ENCODE measurements at places on chromosomes 1 and 21.

- DNase-seq, result peak; percentile 21
These were observed 771 bp downstream of the EIF4G3 start for GRCh38 chr1:21175670-21176581.

- DNase-seq, result peak; percentile 71
These were observed 26.6 kb upstream of the DNM3 start for GRCh38 chr1:171814692-171815091.

GRCh38 chr1:69295265-69295664 lies 272.5 kb upstream of the LRRC7 start:
- no peak for DNase-seq

DNA sequence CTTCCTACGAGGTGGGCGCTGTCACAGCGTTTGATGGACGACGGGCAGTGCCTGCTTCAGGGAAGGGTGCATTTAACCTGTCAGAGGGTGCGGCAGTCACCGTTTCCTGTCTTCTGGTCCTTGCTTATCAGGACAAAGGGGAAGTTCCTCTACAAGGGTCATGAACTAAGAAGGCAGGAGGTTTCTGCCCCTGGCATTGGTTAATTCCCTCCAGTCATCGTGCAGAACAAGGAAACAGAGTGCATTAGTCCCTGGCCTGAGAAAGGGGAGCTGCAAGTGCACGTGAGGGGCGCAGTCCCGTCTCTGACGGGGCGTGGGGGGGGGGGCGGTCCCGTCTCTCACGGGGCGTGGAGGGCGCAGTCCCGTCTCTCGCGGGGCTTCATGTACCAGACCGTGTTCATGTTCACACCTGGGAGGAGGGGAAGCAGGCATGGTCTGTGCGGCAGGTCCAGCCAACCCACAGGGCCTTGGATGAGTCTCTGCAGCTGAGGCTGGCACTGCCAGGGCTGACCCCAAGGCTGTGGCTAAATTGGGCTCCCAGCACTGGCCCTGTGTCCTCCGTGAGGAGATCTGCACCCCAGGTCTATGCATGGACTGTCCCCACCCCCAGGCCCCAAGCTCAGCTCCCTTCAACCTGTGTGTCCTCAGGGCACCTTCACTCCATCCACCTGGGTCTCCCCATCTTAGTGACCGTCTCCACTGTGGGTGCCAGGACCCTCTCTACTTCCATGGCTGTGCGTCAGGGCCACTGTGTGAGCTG lies 89.2 kb upstream of the COL6A1 start:
- no peak for DNase-seq

DNA sequence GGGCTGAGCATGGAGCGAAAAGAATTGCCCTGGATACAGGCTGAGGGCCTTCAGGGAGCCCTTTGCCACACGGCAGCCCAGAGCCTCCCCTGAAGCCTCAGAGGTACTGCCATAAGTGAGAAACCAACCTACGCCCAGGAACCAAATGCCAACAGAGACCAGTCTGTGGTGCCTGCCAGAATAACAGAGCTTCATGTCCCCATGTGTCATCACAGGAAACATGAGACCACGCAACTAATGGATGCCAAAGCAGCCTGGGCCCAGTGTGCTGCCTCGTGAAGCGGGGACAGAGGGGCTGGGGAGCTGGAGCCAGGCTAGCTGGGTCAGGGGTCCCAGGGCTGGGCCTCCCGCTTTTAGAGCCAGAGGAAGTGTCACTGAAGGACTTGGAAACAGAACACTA lies 18.7 kb upstream of the STUM start:
- DNase-seq, result no peak

DNA sequence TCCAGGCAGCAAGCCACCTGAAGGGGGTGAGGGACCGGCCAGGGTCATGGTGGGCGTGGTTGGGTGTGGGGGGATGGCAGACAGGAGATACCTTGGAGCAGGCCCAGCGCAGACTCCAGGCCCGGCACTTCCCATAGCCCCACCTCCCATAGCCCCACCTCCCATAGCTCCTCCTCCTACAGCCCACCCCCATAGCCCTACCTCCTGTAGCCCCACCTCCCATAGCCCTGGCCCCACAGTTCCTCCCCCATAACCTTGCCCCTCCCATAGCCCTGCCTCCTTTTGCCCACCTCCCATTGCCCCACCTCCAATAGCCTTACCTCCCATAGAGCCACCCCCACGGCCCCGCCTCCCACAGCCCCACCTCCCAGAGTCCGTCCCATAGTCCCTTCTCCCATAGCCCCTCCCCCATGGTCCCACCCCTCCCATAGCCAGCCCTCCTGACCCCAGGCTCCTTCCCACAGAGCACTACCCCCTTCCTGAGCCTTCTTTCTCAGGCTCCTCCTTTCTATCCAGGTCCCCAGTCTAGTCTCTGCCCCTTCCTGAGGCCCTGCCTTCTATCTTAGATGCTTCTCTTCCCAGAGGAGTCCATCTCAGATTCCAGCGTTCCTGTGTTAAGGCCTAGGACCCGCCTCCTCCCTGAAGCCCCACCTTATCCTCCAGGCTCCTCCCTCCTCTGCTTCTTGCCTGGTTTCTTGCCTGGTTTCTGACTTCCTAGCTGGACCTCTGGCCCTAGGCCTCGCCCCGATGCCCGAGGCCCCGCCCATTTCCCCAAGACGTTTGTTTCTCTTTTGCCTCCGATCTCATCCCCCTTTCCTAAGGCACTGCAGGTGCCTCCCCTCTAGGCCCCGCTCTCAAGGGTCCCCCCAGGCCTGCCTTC lies 46.8 kb downstream of the PTPRU start:
- DNase-seq, result peak; percentile 82

DNA sequence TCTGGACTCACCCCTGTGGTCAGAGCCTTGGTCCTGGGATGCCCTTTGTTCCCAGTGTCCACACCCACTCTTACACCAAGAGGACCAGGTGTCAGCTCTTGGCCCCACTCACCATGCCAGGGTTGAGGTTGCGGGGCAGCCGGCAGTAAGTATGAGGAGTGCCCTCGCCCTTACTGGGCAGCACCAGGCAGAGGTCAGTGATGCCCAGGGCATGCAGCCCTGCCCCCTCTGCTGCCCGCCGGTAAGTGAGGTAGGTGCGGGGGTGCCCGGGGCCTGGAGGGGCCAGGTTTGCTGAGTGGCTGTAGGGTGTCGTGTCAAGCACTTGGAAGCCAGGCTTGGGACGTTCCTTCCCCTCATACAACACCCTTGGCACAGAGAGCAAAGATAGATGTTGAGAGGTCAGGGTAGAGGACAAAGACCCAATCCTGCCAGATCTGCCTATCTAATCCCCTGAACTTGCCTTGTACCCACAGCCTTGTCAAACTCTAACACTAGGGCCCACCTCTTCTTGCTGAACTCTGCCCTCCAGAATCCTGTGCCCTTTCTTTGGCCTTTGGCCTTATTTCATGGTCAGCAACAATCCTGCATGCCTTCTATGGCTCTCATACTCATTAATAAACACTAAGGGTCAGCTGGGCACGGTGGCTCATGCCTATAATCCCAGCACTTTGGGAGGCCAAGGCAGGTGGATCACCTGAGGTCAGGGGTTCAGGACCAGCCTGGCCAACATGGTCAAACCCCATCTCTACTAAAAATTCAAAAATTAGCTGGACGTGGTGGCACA lies 3.6 kb downstream of the DENND4B start:
- DNase-seq, result no peak

GRCh38 chr1:178578541-178578940 lies 65.6 kb downstream of the TEX35 start:
- no peak for DNase-seq

DNA sequence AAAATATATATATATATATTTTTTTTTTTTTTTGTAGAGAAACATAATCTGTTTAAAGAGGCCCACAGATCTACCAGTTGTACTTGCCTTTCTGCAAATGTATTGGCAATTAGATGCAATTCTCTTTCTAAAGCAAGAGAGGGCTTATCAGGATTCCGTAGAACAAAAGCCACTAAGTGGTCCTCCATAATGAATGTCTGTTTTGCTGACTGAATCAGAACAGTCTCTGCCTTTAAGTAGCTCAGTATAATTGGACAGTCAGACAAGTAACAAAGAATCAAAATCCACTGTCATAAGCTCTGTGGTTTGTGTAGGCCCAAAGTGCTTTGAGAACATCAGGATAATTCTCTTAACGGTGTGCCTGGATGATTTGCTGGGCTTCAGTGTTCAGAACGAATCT lies 17.3 kb downstream of the SARS1 start:
- DNase-seq, result no peak

DNA sequence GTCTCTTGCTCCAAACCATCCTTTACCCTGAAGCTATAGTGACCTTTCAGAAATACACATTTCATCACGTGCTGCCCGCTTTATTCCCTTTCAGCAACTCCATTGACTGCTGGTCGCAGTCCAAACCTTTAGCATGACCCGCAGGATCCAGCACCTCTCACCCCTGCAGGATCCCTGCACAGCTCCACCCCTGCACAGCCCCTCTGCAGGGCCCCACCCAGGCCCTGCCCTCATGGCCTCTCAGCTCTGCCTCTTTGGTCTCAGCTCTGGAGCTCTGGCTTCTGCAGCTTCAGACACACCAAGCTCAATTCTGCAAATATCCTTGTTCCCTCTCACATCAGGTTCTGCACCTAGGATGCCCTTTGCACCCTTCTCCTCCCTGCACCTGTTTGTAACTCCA lies 264.9 kb upstream of the C1orf174 start:
- no peak for DNase-seq

DNA sequence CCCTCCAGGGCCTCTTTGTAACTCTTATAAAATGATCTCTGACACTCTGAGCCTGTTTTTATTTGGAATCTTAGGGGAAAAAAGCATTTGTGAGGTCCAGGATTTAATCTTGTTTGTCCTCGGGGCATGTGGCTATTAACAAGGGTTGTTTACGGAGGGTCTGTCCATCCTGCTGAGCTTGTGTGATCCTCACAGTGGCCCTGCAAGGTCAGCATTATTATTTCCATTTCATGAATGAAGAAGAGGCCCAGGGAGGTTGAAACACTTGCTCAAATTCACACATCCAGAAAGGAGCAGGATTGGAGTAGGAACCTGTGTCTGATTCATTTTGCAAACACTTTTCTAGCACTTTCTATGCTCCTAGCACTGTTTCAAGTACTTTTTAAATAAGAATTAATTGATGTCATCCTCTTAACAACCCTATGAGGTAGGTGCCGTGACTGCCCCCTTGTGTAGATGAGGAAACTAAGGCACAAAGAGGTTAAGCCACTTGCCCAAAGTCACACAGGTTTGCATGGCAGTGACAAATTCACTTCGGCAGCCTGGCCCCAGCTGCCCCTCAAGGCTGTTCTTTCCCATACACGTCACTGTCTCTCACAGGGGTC lies 178.9 kb downstream of the MIS18A start:
- DNase-seq, result no peak

All from fibroblast of skin of right quadriceps (primary cell).